GM12878 (cell line): ENCODE measurements at places on chromosomes 7 and 10. TPM values are rescaled to one million over a fixed set of nuclear protein-coding genes. Genes with fewer than 3 reads are reported as not detected.

HABP2 gene
- 0.13 and 0.16 TPM in 2 replicates for total RNA-seq

DNA sequence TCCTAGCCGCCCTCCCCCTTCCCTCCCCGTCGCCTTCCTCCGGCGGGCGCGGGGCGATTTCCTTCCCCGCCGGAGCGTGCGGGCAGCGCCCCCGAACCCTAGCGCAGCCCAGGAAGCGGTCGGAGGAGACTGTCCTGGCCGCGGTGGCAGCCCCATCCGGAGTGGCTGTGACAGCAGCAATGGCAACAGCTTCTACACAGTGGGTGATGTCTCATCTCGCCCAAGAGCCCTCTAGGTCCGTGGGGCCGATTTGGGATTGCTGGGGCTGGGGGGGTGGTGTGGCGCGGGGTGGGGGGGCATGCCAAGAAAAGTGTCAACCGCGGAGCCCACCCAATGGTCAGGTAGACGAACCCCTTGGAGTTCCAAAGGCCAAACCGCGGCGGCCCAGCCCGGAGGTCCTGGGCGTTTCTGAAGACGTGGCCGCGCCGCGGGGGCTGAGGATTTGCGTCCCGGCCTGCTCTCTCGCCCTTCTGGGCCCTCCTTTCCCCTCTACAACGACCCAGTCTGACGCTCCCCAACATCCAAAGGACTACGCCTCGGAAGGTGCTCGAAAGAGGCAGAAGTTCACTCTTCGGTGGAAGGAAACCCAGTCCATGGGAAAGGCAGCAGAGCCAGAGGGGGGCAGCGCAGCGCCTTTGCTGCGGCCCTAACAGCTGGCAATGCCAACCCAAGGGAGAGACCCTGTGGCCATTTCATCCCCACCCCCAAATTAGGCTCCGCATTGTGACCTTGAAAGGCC is 603 bp upstream of the TWIST1 start:
- DNase-seq, result no peak

GDF2 gene
- total RNA-seq, result not detected in 2 replicates

- DNase-seq, result no peak
These were observed 2.9 kb downstream of the ELMO1 start for GRCh38 chr7:37445790-37446189.

GRCh38 chr10:117421985-117422384 is 46.7 kb upstream of the PDZD8 start:
- DNase-seq, result no peak
